Stimulated activated CD4-positive, alpha-beta T cell treated with anti-CD3 and anti-CD28 coated beads, Interleukin-4, amount 100 ng/mL, for 48 hours (primary cell): ENCODE measurements at places on chromosomes 6 and 20.

DNA sequence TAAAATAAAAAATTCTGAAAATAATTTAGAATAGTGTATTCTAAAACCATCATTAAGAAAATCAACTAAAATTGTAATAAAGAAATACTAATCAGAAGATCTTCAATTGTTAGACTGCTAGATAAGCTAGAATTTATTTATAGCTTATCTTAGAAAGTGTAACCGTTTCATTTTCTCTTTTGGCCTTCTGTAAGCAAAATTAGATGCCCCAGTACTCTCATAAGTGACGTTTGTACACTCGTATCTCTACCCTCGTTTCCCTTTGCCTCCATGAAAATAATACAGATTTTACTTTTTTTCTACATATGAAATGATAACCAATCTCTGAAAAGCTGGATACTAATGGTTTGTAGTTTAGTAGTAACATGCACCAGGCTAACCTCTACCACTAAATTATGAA lies 19.8 kb downstream of the DSE start:
- no peak for DNase-seq

DNA sequence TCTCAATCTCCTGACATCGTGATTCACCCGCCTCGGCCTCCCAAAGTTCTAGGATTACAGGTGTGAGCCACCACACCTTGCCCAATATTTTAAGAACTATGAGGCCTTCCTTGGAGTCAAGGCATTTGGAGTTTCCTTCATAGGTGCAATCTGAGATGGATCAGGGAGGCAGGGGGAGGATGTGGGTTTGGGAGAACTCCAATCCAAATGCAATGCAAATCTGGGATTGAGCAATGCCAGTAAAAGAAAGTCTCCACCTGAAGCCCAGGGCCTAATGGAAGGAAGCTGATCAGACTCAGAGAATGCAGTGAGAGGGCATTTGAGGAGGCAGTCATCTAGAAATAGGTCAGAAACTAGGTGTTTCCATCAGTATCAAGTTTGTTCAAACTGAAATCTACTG lies 21.2 kb downstream of the RSPH3 start:
- no peak for DNase-seq

DNA sequence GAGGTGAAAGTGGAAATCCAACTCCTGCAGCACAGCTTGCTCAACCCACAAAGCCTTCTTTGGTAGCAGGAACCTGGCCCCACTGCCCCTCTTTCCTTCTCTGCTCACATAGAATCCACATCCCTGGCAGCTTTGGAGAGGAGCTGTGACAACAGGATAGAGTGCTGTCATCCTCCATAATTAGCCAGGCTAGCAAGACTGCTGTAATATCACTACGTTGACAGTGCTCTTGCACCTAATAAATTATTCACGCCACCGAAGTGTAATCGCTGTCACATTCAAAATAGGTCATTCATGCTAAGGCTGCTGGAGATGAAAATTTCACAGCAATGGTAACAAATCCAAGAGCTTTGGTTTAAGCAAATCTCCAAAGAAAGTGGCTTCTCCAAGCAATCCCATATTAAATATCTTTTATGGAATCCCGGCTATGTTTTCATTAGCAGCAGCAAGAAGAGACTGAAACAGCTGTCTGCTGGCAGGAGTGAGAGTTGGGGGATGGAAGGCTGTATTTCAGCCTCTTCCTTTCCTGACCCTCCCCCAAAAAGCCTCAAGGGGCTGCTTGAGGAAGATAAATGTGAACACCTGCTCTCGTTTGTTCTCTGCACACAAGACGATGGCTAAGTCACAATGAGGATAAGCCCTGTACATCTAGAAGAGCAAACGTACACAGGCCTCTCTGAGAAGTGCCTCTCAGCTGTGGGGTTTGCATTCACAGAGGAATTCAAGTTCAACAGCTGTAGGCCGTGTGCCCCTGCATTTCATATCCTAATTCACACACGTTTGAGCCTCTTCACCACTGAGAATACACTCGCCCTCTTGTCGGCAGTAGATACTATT lies 16.5 kb downstream of the RIPOR2 start:
- no peak for DNase-seq

- DNase-seq, result no peak
Measured at GRCh38 chr20:5656126-5656525, 94.1 kb upstream of the SHLD1 start.

GRCh38 chr6:135811644-135812526 lies 39.6 kb upstream of the PDE7B start:
- DNase-seq, result no peak

DNA sequence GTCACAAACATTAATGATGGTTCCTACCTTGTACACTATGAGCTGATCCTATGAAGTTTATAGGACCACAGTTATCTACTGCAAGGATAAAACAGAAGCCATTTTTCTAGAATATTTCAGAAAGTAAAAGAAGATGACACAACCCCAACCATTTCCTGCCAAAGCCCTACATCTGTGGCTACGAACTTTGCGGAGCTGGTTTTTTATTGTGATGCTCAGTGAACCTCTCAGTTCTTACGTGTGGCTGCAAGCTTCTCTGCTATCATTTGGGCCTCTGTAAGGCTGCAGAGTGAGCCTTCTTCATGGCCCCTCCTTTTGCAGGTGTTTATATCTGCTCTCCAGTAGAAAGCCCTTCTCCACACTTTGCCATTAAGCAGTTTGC lies 17.8 kb upstream of the TAGAP start:
- DNase-seq, result no peak

DNA sequence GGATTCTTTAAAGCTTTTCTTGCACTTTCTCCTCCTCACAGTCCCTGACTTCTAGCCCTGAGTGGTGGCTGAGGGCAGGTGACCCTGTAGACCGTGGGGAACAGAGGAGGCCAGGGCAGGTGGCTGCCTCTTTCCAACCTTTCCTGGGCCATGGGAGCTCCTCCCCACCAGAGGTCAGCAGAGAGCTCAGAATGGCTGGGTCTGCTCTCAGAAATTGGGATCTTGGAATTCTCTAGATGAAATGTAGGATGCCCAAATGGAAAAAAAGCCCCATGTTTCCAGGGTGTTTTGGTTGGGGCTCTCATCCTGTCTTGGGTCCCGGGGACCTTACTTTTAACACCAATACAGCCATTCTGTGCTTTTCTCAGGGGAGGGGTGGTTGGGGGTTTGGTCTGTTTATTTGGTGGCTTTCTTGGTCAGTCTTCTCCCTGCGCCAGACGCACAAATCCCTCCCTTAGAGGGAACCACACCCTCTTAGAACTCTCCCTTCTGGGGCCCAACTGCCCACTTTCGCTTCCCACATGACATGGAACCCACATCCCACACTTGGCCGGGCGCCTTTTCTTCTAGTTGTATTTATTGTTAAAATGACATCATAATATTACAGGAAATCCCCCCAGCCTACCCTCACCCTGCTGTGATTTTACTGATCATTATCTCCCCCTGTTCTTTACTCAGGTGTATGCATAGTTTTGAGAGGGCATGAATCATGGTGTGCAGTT lies 17.9 kb downstream of the GNAS start:
- DNase-seq, result no peak
